Neural crest cell (in vitro differentiated cells): ENCODE measurements at places on chromosomes 7 and 10. TPM values are rescaled to one million over a fixed set of nuclear protein-coding genes. Genes with fewer than 3 reads are reported as not detected.

Gene DGKI
- 2.2 and 3.3 TPM in 2 replicates for total RNA-seq

Gene BRAF
- 27.7 and 35.6 TPM in 2 replicates for total RNA-seq

Gene ZNF467
- 1.9 and 2.3 TPM in 2 replicates for total RNA-seq

DNA sequence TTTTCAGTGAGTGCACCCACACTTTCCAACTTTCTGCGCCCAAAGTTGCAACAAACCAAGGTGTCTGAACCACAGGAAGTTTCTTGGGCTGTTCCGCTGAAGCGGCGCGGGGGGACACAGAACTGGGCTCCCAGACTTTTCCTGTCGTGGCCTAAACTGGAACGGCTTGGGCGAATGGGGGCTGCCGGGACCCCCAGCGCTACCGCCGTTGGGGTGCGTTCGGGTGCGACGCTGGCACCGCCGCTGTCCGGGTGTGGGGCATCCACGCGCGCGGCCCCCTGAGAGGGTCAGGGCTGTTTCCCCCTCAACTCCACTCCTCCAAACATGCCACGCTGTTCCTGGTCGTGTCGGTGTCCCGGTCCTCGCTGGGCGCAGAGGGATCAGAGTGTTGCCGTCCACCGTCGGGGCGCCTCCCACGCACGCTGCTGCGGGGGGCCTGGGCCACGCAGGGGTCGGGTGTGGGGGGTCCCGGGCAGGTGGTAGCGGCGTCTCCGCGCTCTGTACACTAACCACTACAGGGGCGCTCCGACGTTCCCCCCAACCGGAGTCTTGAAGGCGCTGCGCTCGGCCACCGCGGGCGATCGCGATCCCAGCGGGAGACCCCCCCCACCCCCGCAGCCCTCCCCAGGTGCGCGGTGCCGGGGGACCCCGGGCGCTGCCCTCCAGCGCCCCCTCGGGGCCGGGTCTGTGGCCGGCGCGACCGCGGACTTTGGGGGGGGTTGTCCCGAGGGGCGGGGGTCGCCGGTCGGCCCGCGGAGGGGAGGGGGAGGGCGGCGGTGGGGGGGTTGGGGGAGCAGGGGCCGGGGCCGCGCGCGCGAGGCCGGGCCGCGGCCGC, 2.2 kb upstream of the CUX1 start:
- peak; percentile 49 for DNase-seq

Gene SMURF1
- 24.5 and 24.6 TPM in 2 replicates for total RNA-seq

Gene SPDYE18
- 0.30 TPM in 1 of 2 replicates, not detected in the other for total RNA-seq
